Esophagus squamous epithelium (tissue), 5 donors: ENCODE measurements at places on chromosomes 3 and 15. TPM values are rescaled to one million over a fixed set of nuclear protein-coding genes. Genes with fewer than 3 reads are reported as not detected.

DNA sequence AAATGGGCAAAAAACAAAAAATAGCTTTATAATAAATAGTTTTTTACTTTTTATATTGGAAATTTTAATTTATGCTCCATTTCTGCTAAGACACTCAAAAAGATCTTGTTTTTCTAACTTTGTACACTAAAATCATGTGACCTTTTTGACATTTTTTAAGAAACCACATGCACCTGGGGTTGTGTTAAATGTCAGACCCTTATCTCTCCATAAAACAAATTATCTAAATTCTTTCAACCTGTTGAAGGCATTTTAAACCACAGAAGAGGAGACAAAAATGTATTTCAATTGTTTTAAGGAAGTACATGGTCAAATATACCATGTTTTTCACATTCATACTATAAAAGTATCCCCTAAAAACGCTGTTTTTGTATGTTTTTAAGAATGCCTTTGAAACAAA, 29.2 kb downstream of the IFT80 start:
- DNase-seq = no peak

DNA sequence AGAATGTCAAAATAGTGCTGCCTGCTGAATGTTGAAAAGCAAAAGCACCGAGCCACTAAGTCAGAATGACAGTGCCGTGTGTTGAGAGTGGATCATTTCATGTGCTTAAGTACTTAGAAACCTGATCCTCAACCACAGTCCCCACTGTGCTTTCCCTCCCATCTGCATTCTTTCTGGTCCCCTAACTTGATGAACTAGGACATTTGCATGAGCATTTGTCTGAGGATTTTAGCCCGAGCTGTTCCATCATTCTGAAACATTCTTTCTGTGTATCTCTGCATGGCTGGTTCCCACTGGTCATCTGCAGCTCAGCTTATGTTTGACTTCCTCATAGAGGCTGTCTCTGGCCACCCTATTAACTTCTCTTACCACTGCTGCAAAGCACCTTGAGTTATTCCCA, 42.0 kb downstream of the SST start:
- DNase-seq = no peak

- no peak for DNase-seq
Measured at GRCh38 chr3:71225002-71225684, 358.4 kb downstream of the FOXP1 start.

LSMEM2 gene
- total RNA-seq = not detected

ANKRD63 gene
- total RNA-seq = not detected

- no peak for DNase-seq
Measured at GRCh38 chr3:59752925-59753324, 703.1 kb upstream of the CFAP20DC start.

GRCh38 chr3:194058189-194058571, 77.8 kb upstream of the HES1 start:
- DNase-seq = no peak

LRRIQ4 gene
- not detected for total RNA-seq

DNA sequence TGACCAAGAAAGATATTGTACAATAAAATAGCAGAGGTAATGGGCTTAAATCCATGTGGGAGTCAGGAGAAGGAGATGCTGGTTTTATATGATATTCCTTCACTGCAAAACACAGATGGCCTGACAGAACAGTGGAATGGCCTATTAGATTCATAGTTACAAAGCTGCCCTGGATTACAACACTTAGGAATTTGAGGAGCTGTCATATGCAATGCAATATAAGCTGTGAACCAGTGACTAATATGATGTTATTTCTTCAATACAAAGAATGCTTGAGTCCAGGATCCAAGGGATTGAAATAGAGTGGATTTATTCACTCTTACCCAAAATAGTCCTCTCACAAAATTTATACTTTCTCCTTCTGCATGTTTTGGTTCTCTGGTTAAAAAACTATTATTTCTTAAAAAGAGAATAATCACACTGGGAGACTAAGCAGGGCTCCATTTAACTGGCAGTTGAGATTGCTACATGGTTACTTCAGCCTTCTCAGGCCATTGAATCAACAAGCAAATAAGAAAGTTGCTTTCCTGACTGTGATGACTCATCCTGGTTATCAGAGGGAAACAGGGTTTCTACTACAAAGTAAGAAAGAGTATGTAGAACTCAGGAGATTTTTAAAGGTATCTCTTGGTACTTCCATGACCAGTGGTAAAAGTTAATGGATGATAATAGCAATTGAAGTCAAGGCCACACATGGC, 79.8 kb upstream of the ZPLD1 start:
- DNase-seq = no peak

DNA sequence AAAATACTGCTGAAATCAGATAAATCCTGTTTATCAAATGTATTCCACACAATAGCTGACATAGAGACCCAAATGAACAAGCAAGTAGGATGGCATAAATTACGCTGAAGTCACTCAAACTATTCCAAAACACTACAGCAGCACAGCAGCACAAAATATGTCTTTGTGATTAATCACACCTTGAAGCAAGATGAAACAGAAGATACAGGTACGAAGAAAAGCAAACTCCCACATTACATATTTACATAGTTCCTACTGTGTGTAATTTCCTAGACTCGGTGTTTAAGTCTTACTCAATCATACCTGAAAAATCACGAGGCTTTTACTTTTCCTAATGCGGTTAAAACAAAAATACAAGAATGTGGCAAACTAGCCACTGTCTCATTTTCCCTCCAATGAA, 38.3 kb downstream of the CHSY1 start:
- DNase-seq = no peak

DNA sequence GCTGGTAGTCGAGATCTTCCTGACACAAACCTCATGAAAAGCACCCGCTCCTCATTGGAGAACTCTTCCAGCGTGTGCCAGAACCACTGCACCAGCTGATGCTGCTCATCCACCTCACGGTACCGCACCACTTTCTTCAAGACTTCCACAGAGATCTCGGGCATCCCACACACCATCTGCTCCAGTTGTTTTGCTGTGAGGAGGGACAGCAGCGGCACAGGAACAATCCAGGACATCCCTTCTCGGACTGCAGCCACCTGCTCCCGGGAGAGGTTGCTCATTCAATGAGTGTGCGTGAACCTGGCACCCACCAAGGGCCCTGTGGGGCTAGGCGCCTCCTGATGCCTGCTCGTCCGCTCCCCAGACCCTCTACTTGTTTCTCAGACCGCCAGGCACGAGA, 15.1 kb downstream of the FBXL22 start:
- DNase-seq = no peak

DNA sequence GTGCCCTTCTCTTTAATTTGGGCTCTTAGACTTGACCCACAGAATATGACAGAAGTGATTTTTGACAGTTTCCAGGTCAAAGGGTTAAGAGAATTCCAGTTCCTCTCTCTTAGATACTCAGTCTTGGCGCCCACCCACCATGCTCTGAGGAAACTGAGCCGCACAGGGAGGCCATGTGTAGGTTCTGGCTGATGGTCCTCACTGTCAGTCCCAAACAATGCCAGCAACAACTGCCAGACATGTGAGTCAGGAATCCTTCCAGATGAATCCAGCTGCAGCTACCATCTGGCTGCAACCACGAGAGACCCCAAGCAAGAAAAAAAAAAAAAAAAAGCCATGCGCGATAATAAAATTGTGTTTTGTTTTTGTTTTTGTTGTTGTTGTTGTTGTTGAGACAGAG, 326.6 kb downstream of the MAGI1 start:
- no peak for DNase-seq

TMEM212 gene
- total RNA-seq = not detected

DNA sequence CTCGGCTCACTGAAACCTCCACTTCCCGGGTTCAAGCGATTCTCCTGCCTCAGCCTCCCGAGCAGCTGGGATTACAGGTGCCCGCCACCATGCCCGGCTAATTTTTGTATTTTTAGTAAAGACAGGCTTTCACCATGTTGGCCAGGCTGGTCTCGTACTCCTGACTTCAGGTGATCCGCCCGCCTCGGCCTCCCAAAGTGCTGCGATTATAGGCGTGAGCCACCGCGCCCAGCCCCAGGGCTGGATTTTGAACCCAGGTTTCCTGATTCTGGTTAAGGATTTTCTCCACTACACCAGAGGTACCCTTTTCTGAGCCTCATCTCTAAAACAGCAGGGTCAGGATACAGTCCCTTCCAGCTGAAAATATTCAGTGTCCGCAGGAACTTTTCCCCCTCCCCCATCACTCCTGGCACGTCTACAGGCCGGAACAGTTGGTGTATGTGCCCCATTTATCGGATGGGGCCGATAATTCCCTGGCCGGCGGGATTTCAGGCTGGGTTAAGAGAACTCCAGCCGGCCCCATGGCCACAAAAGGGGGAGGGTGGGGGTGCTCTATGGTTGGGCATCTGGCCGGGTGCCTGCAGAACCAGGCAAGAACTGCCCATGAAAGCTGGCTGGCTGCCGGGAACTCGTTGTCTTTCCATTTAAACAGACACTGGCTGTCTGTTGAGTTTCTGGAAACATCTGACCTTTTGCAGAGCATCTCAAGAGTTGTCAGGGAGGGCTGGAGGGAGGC, 26.8 kb upstream of the SEMA4B start:
- DNase-seq = no peak

- no peak for DNase-seq
Measured at GRCh38 chr3:48820612-48821324, 26.9 kb downstream of the PRKAR2A start.

- no peak for DNase-seq
Measured at GRCh38 chr3:56900801-56901200, 99.1 kb upstream of the ARHGEF3 start.

CDHR4 gene
- not detected for total RNA-seq

HTD2 gene
- total RNA-seq = 4.5 TPM

- DNase-seq = no peak
Measured at GRCh38 chr3:26081166-26081565, 291.3 kb downstream of the OXSM start.

- no peak for DNase-seq
Measured at GRCh38 chr3:101643009-101643844, 33.7 kb downstream of the ZBTB11 start.

BOC gene
- 30.2 TPM for total RNA-seq

DNA sequence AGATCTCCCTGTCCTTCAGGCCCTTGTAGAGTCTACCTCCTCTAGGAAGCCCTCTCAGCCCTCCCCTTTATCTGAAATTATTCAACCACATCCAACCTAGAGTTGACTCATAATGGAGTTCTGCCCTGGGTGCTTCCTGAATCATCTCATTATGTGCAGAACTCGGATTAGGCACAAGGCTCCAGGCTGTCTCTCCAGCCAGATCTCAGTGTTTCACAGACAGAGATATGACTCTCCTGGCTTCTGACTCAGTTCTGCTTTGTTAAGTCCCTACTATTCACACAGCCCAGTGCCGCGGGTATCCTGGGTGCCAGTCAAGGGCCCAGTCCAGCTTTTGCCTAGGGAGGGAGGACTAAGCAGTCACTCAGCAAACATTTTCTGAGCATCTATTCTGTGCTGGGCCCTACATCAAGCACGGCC, 9.3 kb downstream of the STRA6 start:
- DNase-seq = no peak

GRCh38 chr3:21433751-21434150, 317.3 kb downstream of the ZNF385D start:
- no peak for DNase-seq

GRCh38 chr15:25178835-25179672, 224.3 kb downstream of the SNRPN start:
- no peak for DNase-seq

DNA sequence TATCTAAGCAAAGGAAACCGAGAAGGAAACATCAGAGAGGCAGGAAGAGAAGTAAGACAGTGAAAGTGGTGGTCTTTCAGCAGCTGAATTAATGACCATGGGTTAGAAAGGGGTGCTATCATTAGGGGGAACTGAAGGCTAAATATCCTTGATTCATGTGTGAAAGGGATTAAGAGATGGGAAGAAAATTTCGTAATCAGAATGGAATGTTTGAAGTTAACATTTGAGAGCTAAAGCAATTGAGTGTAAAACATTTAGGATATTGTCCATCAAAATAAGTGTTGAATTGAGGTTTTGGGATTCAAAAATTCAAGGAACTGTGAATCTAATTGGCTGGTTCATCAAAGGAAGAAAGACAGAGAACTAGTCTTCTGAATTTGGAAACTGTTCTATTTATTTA, 4.1 kb upstream of the ECT2 start:
- DNase-seq = no peak

- no peak for DNase-seq
Measured at GRCh38 chr15:78956937-78957336, 12.1 kb upstream of the CTSH start.
